ENCODE measurements at places on chromosomes 1 and 21.

GRCh38 chr1:241834733-241835377, 13.1 kb upstream of the EXO1 start:
- DNase-seq, result no peak

DNA sequence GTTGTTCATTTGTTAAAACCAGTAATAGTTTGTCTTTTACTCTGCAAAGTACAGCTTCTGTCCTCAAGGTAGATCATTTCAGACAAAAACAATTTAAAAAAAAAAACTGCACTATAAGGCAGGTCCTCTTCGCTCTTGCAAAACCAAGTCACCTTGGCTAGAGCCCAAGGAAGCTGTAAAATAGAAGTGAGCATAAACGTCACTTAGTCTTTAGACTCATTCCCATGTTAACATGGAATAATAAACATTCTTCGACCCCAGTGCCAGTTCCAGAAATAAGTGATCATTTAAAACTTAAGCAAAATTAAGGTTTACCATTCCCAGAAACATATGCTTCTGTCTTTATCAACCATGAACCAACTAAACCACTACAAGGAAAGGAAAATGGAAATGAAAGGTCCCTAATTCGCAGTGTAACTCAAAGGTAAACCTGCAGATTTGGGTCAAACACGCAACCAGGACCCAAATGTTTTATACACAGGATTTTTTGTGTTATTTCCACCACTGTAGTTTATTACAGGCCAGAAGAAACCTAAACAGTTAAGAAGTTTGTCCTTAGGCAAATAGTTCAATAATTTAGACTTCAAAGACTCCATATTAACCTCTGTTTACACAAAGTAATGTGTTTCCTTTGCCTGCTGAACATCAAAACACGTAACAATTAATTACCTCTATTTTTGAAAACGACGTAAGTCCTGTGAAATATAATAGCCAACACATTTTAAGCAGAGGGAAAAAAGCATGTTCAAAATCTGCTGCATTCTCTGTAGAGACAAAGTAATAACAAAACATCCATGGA, 54.6 kb downstream of the TGFBR3 start:
- DNase-seq, result no peak

GRCh38 chr1:22080191-22080590, 27.7 kb downstream of the CDC42 start:
- no peak for DNase-seq

GRCh38 chr1:228194436-228194835, 13.4 kb upstream of the OBSCN start:
- DNase-seq, result no peak

GRCh38 chr1:14724678-14725077, 126.2 kb downstream of the KAZN start:
- DNase-seq, result no peak

GRCh38 chr1:107870696-107871095, 94.3 kb downstream of the VAV3 start:
- no peak for DNase-seq

DNA sequence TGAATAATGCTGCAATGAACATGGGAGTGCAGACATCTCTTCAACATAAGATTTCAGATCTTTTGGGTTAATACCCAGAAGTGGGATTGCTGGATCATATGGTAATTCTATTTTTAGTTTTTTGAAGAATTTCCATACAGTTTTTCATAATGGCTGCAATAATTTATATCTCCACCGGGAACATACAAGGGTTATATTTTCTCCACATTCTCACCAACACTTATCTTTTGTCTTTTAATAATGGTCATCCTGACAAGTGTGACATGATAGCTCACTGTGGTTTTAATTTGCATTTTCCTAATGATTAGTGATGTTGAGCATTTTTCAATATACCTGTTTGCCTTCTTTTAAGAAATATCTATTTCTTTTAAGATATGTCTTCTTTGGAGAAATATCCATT, 44.5 kb upstream of the WARS2 start:
- DNase-seq, result no peak

DNA sequence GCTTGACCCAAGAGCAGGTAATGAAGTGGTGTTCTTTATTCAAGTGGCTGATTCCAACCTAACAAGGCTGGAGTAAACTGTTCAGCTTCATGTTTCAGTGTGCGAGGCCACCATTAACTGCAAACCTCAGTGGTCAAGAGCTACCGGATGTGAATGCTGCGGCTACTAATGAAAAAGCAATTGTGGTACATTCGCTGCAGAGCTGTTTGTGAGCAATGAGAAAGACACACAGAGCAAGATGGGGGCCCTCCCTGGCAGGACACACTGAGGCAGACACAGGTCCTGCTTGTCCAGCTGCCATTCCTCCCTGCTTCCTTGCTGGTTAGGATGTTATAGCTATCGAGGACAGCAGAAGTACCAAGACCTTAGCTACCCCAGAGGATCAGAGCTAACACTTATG, 26.1 kb downstream of the SYF2 start:
- DNase-seq, result no peak

DNA sequence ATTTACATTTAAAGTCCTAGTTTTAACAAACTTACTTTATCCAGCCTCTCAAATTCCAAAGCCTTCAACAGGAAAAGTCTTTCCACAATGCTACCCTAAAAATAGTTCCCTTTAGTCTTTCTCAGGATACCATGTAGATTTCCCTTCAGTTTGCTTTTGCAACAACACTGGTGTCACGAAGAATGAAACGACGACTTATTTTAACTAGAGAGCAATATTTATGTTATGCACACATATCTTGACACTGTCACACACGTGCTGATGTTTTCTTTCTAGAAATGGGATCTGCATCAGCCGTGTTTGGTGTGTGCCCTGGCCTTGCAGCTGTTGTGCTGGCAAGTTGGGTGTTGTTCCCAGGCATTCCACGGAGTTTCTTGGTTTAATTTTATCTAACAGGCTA, 75.5 kb downstream of the SIPA1L2 start:
- DNase-seq, result no peak

DNA sequence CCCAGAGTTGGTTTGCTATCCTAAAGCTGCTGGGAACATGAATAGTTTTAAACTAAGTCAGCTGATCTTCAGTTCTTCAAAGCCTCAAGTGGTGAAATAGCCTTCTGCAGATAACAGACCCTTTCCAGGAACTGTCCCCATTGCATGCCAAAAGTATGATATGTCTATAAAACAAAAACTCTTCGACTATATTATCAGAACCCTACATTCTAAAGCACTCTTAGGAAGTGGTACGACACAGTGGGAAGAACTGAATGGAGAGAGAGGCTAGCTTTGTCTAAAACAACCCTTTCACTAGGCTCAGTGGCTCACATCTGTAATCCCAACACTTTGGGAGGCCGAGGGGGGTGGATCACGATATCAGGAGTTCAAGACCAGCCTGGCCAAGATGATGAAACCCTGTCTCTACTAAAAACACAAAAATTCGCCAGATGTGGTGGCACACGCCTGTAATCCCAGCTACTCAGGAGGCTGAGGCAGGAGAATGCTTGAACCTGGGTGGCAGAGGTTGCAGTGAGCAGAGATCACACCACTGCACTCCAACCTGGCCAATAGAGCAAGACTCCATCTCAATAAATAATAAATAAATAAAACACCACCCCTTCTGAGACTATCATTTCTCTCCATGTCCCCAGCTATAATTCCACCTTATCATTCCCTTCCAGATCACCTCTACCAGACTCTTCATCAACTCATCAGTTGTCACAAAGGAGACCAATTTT, 2.2 kb upstream of the FRRS1 start:
- no peak for DNase-seq

GRCh38 chr21:43313939-43314405, 113.0 kb downstream of the SIK1 start:
- no peak for DNase-seq

DNA sequence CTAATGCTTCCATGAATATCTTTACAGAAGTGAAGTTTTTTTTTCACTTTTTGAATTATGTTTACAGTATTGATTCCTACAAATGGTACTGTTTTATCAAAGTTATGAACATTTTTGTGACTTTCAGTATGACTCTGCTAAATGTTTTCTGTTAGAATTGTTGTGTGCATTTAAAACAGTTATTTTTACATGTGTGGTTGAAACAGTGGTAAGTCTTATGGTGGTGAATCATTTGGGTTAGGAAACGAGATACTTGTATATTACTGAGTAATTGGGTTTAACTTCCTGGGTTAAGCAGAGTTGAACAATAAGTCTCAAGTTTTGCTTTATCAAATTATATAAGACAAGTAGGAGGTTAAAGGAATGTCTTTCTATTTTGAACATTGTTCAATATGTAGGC, 66.8 kb downstream of the VPS13D start:
- no peak for DNase-seq

GRCh38 chr1:101022294-101022693, 3.3 kb downstream of the DPH5 start:
- no peak for DNase-seq

DNA sequence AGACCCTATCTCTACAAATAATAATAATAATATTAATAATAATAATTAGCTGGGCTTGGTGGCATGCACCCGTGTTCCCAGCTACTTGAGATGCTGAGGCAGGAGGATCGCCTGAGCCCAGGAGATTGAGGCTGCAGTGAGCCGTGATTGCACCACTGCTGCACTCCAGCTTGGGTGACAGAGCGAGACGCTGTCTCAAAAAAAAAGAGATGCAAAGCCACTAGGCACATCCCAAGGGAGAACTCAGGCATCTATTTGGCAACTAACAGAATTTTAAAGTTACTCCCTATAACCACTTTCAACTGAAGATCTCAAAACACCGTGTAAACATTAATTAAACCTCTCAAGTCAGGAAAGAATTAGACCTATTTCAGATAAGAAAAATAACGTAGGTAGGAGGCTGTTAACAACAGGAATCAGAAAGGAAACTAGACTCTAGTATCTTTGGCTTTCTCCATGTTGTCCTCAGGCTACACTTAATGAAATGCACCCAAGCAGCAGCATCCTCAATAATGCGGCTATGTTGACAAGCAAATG, 3.7 kb downstream of the RNF19B start:
- DNase-seq, result no peak

GRCh38 chr1:115123116-115123515, 33.8 kb upstream of the TSPAN2 start:
- peak; percentile 34 for DNase-seq

Measured in vagina (tissue), 2 donors.